Activated gamma-delta T cell treated with Interleukin-2 at 50 U/mL for 16 hours (primary cell): ENCODE measurements at places on chromosomes 7 and 10.

- no peak for DNase-seq
Observed at GRCh38 chr10:131111007-131111406, 200.5 kb downstream of the TCERG1L start.

- DNase-seq: no peak
Observed at GRCh38 chr7:80768756-80769155, 130.3 kb downstream of the CD36 start.

GRCh38 chr7:36659172-36659516 is 65.2 kb downstream of the AOAH start:
- DNase-seq: no peak

- DNase-seq: no peak
Observed at GRCh38 chr10:19221216-19221615, 172.6 kb downstream of the MALRD1 start.

- no peak for DNase-seq
Observed at GRCh38 chr10:91022924-91023699, 102.2 kb upstream of the ANKRD1 start.

DNA sequence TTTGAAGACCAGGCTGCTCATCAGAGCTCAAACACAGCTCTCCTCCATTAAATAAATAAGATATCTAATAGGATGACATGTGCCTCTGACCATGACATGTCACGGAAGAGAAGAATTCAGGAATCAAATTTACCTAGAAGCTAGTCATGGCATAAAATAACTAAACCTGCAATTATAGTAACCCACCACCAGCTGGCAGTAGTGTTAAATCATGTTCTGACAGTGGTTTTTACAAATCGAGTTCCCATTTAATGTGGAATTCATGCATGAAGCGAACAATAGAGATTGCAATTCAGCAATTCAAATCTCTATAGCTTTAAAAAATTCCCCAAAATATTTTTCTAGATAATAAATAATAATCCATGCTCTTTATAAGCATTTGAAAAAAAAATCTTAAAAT is 74.6 kb upstream of the IKZF1 start:
- DNase-seq: no peak

DNA sequence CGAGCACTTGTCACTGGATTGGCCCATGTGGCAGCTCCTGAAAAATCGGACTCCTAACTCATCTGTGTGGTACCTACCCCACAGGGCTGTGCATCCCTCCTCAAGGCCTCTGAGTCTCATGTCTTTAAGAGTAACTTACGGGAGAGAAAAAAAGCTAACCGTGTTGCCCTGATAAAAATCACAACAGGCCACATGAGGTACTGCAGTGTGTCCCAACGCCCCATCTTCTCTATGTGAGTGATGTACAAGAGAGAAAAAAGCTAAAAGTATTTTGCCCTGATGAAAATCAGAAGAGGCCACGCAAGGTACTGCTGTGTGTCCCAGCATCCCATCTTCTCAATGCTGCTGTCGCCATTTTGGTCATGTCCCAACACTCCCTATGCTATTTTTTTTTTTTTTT is 41.2 kb upstream of the ADRB1 start:
- no peak for DNase-seq

- DNase-seq: no peak
Observed at GRCh38 chr10:46048152-46048551, 2.1 kb upstream of the MSMB start.

DNA sequence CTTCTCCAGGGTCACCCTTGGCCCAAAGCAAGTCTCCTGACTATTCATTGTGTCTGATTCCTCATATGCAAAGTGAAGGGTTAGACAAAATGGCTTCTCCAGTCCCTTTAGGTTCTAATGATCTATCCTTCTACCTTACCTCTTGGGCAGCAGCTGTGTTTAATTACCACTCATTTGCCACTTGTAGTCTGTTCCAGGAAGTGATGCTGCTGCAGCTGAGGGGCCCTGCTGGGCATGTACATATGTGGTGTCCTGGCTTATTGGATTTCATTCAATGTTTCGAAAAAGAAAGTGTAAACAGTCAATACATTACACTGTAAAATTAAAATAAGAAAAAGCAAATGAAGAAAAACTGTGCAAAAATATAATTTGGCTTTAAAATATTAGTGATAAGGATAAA is 36.6 kb downstream of the SCIN start:
- DNase-seq: no peak

DNA sequence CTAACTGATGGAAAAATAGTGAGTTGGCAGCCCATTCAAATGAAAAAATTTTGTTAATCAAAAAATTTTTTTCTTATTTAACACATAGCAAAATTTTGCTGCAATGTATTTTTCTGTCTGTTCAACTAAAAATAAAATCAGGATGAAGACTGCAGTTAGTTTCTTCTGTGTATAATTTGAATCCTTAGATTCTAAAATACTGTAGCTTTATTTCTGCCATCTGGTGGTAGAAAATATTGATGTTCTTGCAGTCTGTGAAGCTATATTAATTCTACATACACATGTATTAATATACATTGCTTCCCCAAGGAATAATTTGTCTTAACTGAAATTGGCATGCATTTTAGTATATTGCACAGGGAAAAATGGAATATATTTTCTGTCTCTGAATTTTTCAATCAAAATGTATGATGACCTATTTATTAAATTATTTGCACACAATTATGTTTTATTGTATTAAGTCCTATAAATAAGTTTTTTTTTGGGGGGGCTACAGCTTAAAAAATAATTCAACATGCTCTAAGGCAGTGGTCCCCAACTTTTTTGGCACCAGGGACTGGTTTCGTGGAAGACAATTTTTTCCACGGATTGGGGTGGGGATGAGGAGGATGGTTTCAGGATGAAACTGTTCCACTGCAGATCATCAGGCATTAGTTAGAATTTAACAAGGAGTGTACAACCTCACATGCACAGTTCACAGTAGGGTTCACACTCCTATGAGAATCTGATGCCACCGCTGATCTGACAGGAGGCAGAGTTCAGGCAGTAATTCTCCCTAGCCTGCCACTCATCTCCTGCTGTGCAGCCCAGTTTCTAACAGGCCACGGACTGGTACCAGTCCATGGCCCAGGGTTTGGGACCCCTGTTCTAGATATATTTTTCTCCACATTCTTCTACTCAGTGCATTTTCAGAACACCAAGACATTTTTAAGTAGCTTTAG is 119.4 kb downstream of the GNAT3 start:
- DNase-seq: no peak

- DNase-seq: no peak
Observed at GRCh38 chr10:1274701-1275544, 218.7 kb downstream of the WDR37 start.

GRCh38 chr7:650339-651031 is 76.0 kb upstream of the DNAAF5 start:
- no peak for DNase-seq

DNA sequence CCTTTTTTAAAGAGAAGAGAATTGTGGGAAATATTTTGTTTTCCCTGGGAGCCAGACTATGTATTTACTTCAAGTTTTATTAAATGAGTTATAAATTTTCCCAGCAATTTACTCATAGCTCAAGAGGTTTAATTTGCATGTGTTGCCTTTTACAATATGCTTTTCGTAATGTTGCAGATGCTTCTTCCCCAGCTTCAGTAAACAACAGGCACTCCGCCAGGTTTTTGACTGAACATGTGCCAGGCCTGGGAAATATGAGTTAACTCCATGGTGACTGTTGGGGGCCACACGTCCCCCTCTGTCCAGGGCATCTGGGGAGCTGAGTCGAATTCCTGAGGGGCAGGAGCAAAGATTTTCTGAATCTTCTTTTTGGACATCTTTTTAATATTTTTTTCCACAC is 545.7 kb downstream of the LRMDA start:
- DNase-seq: no peak
